ENCODE measurements at places on chromosomes 5 and 9. TPM values are rescaled to one million over a fixed set of nuclear protein-coding genes. Genes with fewer than 3 reads are reported as not detected.

- DNase-seq = no peak
These were observed 192.6 kb upstream of the RASA1 start for GRCh38 chr5:87074934-87075541.

The IGFBPL1 gene
- 2.5 TPM for total RNA-seq

DNA sequence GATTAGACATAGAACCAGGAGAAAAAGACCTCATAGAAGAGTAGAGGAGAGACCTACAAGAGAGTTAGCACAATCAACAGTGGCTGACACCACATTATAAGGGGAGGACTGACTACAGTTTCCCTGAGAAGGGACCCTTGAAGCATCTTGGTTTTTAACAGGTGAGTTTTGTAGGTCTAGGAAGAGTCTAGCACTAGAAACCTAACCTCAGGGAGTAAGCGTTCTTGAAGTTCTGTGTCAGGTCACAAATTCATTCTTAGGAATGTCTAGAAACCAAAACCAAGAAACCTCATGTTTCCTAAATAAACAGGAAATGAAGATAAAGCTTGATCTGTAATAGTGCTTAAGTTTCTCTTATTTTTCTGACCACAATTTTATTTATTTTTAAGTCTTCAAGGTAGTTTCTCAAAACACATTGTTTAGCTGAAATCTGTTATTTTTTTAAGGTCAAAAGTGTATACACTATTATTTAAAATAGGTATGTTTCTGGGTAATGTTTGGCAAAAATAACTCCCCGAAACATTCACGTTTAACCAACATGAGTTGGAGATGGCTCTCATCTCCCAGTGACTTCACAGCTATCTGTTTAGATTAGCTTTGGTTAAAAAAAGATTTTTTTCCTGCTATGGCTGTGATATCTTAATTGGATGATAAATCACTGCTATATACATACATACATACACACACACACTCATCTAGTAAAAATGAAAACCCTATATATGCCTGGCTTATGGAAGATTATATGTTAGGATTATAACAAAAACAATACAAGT is 37.1 kb downstream of the MAP3K1 start:
- DNase-seq = no peak

The LCN6 gene
- total RNA-seq = not detected

The SPATA9 gene
- not detected for total RNA-seq
